ENCODE measurements at places on chromosomes 11 and 22.

GRCh38 chr11:125938418-125938817 lies 7.4 kb upstream of the VSIG10L2 start:
- DNase-seq, result no peak

GRCh38 chr11:17691550-17691949 lies 27.8 kb upstream of the MYOD1 start:
- no peak for DNase-seq

- DNase-seq, result no peak
Measured at GRCh38 chr11:35267504-35267903, 128.5 kb downstream of the CD44 start.

DNA sequence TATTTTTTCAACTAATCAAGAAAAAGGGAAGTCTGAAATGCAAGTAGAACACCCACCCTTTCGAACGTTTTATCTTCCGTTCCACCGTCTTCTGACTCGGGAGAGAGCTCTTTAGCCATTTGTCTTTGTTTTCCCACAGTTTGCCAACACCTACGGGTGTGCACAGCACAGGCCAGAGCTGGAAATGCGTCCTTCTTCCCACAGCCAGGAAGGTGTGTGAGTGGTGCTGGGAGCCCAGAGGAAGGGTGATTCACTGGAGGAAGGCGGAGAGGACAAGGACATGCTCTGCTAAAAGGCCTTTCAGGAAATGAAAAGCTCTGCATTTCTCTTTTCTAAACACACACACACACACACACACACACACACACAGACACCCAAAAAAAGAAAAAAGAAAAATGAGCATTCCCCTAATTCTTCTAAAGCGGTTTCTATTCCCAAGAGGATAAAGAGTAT lies 18.5 kb downstream of the ENDOD1 start:
- no peak for DNase-seq

DNA sequence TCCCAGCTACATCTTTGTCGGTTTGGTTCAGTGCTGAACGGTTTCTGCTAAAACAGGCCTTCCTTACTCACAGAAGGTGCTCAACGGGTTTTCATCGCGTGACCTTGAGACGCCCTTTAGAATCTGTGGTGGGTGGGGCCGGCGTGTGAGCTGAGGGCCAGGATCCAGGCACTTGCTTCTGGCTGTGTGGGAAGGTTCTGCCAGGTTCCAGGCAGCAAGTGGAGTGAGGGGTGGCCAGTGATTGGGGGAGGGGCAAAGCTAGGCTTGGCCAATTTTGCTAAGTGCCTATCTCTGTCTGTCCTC lies 35.2 kb downstream of the KCNJ4 start:
- DNase-seq, result no peak

DNA sequence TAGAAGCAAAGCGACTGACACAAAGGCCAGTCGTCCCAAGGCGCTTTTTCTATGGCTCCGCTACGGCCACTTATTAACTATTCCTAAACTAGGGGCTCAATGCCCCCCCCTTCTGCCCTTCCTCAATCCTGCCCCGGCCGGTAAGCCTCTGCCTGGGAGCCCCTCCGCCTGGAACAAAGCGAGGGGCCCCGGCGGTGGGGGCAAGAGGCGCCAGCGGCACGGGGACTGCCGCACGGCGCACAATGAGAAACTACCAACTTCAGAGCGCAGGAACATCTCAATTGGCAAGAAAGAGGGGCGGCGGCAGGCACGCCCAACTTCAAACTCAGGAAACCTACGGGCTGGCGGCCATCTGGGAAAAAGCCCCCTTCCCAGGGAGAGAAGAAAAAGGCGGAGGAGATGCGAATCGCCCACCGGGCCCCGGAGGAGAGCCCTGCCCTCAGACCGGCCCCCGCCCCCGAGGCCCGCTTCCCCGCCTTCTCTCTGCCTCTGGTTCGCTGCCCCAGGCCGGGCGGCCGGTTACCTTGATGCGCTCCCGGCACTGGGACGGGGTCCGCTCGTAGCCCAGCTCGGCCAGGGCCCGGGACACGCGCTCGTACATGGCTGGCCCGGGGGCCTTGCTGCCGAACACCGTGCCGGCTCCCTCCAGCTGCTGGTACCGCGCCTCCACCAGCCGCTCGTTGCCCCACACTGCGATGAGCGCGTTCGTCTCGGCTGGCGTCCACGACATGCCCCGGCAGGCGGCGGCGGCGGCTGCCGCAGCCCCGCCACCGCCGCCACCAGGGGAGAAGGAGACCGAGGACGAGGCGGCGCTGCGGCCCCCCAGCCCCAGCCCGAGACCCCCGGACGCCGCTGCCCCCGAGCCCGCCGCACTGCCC lies 619 bp downstream of the MSANTD2 start:
- peak; percentile 16 for DNase-seq

DNA sequence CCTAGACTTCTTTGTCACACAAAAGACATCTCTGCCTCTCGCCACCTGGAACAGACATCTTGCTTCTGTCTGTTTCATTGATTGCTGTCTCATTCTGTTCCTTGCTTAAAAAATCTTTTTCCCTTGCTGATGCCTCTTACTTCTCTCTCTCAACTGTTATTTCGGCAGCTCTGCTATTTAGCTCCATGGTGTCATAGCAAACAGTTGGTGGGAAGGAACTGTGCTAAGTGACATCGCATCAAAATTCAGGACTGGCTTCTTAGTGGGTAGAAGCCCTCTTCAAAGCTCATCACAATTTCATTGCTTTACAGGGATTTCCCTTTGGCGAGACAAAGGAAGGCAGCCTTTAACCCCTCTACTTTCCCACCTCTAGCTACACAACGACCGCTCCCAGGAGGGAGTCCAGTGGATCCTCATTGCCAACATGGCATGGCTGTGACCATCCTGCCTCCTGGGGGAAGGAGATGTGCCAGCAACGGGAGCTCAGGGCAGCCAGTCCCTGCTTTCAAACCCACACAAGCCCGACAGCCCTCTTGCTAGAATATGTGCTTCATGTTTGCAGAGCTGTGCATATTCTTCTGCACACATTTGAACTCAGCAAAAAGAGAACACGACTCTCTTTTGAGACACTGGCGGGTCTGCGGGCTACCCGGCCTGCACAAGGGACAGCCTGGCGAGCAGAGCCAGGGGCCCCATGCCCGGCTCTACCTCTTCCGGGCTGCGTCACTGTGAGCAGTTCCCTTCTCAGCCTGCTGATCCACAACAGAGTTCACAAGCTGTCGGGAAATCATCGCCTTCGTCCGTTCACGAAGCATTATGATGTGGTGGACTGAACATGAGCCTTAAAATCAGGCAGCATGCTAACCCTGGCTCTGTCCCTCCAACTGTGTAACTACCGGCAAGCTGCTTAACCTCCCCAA lies 51.1 kb upstream of the JAM3 start:
- no peak for DNase-seq

- no peak for DNase-seq
Measured at GRCh38 chr22:26576026-26576680, 13.8 kb downstream of the TPST2 start.

GRCh38 chr11:64359712-64360445 lies 917 bp downstream of the RPS6KA4 start:
- DNase-seq, result no peak

- DNase-seq, result peak; percentile 67
Measured at GRCh38 chr11:3840870-3841425, at the start of gene RHOG. RHOG (minus strand) TSS chr11:3840959; CDS start chr11:3828138, 12,821 bp downstream.

- no peak for DNase-seq
Measured at GRCh38 chr22:39239561-39240423, 5.0 kb downstream of the PDGFB start.

- no peak for DNase-seq
Measured at GRCh38 chr11:79809487-79809886, 368.7 kb upstream of the TENM4 start.

DNA sequence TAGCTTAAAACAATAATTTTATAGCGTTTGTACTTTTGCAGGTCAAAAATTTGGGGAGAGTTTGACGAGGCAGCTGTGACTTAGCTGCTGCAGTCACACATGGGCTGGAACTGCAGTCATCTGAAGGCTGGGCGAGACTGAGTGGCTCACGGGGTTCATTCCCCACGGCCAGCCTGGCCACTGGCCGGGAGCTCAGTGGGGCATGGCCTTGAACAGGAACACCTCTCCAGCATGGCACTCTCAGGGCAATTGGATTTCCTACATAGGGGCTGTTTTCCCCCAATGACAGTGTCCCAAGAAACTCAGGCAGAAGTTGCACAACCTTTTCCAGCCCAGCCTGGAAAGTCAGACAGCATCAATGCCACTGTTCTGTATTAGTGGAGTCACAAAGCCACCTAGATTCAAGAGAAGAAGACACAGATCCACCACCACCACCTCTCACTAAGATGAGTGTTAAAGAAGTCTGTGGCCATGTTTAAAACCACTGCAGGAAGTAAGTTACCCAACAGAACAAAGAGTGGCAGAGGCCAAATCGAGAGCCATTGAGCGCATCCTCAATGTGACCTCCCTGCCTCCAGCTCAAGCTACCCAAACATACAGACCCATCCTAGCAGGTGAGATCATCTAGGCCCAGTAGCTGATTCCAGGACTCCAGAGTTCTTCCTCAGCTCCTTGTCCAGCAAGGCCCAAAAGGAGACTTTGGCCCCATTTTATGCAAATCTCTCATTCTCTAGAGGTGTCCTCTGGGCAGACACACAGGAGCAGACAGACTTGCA lies 618.7 kb upstream of the CADM1 start:
- DNase-seq, result no peak

DNA sequence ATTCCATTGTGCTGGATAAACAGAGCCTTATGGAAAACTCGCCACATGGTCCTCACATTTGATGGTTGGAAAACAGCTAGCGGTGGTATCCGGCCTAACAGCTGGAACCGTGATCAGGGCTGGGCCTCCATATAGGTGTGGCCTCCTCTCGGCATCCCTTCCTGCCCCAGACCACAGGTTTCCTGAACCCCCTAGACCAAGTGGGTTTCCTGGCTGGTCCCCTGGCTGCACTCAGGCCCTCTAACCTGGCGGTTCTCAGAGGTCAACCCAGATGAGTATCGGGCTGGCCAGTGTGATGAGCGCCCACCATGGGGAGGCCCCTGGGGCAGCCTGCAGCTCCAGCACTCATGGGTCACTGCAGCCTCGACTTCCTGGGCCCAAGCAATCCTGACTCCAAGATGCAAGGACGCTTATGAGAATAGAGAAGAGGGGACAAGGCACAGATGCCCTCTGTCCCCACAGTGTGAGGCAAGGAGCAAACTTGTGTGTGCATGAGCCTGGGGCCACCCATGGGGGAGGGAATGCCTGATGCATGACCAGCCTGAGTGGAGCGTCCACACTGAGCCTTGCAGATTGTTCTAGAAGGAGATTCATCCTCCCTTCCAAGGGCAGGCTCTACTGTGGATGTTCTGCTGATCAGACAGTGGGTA lies 53.4 kb upstream of the WNT7B start:
- DNase-seq, result no peak

DNA sequence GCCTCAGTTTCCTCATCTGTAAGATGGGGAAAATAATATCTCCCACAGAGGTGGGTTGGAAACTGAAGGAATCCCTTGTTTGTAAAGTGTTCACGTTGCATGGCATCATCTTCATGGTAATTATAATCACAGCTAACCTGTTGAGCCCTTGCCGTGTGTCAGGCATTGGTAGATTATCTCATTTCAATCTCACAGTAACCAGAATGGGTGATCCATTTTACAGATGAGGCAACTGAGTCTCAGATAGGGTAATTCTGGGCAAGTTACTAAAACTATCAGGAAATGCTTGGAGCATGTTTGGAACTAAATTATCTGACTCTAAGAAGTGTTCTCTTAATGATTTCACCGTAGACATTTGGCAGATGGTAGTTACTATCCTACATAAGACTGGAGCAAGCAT lies 109.4 kb downstream of the NAV2 start:
- DNase-seq, result no peak

- DNase-seq, result no peak
Measured at GRCh38 chr11:83819931-83820549, 533.9 kb upstream of the CCDC90B start.

GRCh38 chr11:12148882-12149281 lies 38.5 kb downstream of the MICAL2 start:
- no peak for DNase-seq

- peak; percentile 55 for DNase-seq
Measured at GRCh38 chr11:36744375-36745168, 146.5 kb upstream of the RAG2 start.

GRCh38 chr11:86523738-86524619 lies 148.4 kb downstream of the ME3 start:
- no peak for DNase-seq

DNA sequence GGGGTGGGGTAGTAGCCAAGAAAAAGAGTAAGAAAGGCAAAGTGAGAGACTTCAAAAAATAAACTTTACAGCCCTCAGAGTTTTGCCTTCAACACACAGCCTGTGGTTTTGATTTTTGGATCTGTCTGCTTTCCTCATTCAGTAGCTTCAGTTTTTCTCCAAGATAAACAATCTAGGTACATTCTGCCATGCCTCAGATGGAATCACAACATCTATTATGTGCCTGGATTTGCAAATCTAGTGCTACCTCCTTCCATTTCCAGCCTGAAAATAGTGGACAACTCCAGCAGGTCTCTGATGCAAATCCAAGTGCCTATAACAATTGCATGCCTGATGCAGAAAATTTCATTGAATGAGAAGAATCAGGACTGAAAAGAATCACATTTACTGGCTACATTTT lies 206.6 kb upstream of the GUCY1A2 start:
- DNase-seq, result no peak

GRCh38 chr11:71244116-71244810 lies 8.1 kb downstream of the SHANK2 start:
- DNase-seq, result no peak

- no peak for DNase-seq
Measured at GRCh38 chr11:63909591-63910506, 7.1 kb downstream of the RCOR2 start.

DNA sequence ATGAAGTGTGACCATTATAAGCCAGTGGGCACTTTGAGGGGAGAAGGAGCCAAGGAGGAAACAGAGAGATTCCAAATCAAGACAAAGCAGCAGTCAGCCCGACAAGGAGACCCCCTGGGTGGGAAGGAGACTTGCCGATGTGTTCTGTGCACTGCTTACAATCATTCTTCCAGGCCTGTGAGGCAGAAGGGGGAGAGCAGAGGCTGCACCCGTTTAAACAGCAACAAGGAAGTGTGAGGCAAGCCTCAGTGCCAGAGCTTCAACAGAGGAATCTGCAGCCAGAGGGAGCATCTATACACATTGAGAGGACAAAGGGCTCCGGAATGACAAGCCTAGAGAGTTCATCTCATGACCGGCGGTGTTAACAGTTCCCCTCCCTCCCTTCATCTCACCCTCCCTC lies 121.1 kb downstream of the NXPE2 start:
- DNase-seq, result no peak

- DNase-seq, result no peak
Measured at GRCh38 chr11:5343474-5344335, at the start of gene OR51B5. OR51B5 (minus strand) TSS chr11:5343524; CDS start chr11:5343524, 0 bp downstream.

GRCh38 chr11:124479561-124479960 lies 34.1 kb upstream of the OR8B8 start:
- no peak for DNase-seq

GRCh38 chr11:32427935-32428664 lies 7.2 kb downstream of the WT1 start:
- no peak for DNase-seq

DNA sequence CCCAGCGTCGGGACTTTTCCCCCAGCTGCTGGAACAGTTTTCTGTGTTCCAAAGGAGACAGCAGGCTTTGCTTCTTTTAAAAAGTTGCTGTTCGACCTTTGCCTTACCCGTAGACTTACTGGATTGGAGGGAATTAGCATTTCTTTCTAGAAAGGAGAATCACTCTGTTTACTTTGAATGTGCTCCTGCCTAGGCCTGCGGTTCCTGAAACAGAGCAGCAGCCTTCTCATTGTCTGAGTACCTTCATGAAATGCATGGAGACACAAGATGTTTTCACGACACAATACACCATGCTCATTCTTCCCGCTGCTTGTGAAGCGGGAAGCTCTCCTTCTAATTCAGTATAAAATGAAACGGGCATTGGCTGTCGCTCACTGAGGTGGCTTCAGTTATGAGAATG lies 196.2 kb downstream of the TBC1D22A start:
- DNase-seq, result no peak

GRCh38 chr11:34501500-34501899 lies 12.1 kb downstream of the ELF5 start:
- no peak for DNase-seq
